Mesenchymal stem cell (in vitro differentiated cells and primary cell): ENCODE measurements at places on chromosomes 5 and 9.

DNA sequence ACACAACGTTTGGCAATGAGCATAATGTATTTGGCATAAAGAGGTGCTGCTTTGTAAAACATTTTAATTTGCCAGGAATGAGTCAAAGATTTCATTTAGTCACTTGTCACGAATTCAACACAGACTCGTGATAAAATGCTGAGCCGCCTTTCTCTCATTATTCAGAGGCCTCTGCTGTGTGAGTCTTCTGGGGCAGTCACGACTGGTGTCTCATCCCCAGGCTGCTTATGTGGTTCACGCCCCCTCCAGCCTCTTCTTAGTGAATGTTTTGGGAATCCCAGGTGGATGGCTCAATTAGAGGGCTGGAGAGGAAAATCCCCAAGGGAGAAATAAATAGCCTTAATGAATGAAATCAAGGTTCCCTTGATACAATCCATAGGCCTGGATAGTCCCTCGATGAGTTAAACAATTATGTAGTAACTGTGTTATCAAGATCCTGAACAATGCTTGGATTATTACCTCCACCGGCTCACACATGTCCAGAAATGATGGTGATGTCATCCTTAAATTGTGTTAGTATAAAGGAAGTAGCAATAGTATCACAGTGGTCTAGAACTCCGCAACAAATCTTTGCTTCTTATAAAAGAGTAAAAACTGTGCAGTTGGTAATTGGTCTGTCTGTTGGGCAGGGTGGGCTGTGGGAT is 192.1 kb upstream of the ADAMTS16 start:
- DNase-seq: no peak

GRCh38 chr5:55470282-55470681 is 64.5 kb downstream of the PLPP1 start:
- no peak for DNase-seq

- no peak for DNase-seq
Measured at GRCh38 chr9:76529653-76530052, 70.7 kb downstream of the GCNT1 start.

DNA sequence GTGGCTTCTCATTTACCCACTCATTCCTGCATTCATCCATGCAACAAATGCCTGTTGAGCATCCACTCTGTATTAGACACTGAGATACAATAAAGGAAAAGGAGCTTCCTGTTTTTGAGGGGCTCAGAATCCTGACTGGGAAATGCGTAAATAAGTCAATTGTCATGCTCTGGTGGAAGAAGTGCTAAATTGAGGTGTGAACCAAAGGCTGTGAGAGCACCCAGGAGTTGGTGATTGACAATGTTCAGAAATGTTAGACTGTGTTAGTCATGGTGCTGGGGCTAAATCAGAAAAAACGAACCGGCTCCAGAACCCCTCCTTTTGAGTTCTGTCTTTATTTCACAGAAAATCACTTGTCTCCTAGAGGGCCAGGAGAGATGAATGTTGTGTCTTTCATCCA is 558.6 kb upstream of the SGCD start:
- no peak for DNase-seq

GRCh38 chr9:131253891-131254491 is 22.3 kb downstream of the FAM78A start:
- peak; percentile 68 for DNase-seq

DNA sequence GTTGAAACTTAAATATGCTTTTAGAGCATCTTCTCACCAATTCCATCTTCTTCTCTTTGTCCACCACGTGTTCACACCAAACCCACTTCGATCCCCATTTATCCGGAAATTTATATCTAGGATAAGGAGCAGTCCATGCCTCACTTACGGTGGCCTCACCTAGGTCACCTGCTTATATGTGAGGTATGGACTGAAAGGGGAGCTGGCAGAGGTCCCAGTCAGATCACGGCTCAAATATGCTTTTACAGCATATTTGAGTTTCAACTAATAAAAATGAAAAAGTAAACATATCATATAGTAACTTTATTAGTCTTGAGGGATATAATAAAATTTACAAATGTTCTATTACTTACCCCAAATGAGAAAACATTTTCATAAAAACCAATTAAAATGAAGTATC is 508.4 kb downstream of the CDH18 start:
- no peak for DNase-seq

DNA sequence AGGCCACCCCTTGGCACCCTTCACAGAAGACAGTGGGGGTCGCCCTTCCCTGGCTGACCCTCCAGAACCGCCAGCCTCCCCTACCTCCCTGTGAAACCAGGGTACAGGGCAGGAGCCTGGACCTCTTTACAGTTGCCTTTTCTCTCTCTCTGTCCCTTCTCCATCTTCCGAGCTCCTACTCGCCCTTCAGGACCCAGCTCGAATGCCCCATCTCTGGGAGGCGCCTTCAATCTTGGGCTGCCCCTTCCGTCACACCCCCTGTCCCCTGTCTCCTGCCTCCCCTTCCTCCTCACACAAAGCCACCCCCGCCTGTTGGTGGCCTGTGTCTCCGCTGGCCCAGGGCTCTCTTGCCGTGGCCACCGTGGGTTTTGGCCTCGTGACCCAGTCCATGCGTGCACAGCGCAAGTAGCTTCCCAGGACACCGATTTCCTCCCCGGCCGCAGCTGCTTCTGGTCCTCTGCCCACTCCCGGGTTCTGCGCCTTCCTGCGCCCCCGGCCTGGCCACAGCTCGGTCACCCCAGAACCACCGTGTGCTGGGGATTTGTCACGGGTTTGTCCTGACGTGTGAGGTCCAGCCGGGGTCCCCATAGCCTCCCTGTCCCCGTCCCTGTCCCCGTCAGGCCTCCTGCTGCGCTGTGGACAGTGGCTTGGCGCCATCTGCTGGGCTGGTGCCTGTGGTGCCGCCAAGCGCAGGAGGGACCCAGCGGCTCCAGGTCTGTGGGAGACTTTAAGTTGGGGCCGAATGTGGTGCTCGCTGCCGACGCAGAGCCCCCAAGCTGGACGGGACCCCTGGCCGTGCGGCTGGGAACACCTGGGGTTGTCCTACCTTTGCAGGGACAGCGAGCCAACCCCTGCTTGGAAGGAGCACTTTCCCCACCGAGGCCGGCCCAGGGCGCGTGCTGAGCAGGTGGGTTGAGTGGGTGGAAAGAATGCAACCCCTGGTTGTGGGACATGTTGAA is 4.0 kb upstream of the TMEM250 start:
- peak; percentile 56 for DNase-seq

DNA sequence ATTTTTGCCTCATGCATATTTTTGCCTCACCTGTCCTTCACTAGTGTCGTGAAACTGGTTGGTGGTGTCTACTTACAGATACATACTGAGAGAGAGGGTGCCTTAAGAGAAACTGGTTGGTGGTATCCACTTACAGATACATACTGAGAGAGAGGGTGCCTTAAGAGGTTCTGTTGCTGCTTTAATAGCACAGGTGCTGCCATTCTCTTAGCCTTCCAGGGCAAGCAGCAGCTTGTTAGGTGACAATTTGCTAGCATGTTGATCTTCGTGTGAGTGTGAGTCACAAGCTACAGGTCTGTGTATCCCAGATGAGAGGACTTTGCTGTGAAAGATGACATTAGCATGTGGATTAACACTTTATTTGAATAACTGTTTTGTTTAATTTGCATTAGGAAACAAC is 1.4 kb downstream of the PTTG1 start:
- DNase-seq: no peak

DNA sequence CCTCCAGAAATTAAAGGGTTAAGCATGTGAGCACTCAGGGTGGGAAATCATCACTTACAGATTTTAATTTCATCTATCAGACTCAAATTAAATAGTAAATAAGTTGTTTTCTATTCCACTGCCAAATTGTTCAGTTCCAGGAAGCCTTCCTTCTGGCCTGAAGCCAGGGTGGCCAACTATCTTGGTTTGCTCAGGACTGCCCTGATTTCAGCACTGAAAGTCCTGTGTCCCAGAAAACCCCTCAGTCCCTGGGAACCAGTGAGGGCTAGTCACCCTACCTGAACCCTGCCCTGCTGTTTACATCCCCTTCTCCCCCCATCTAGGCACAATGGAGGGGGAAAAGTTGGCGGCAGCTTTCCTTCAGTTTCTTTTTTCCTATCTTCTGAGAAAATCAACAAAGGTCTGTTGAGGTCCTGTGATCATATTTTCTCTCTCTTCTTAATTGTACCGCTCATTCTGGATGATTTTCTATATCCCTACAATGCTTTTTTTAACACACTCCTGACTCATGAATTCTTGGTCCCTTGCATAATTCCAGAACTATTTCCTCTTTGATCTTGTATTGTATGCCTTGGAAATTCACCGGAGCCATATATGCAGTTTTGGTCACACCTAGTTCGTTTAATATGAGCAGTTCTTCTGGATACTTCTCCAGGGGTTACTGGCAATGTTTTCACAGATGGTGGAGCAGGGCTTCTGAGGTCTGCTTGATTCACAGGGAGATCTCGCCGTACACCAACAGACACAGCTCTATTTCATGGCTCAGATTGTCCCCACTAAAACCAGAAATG is 103.8 kb downstream of the MAP1B start:
- DNase-seq: peak; percentile 68

DNA sequence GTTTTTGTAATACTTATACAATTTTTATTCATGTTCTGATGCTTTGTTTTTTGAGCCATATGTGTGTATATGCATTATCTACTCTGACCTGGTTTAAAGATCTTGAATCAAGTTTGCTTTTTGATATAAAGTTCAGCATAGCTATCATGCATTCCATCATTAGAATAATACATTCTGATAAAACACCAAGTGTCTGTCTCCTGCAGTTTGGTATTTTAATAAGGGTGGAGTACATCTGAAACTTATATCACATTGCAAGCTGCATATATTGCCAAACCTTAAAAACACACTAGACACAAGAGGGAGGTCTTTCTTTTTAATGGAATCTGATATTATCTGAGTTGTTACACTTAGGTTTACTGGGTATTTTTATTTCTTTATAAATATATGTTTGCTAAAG is 102.8 kb upstream of the ADAMTSL1 start:
- no peak for DNase-seq

DNA sequence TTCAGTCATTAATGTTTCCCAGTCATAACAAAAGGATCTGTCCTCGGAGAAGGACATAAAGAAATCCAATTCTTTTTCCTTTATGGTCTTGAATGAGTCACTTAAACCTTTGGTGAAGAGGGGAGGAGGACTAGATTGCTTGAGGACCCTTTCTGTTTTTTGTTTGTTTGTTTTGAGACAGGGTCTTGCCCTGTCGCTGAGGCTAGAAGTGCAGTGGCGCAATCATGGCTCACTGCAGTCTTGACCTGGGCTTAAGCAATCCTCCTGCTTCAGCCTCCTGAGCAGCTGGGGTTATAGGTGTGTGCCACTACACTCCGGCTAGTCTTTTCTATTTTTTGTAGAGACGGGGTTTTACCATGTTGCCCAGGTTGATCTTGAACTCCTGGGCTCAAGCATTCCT is 12.3 kb downstream of the TIGD6 start:
- peak; percentile 25 for DNase-seq

GRCh38 chr9:89549031-89549644 is 51.2 kb upstream of the SEMA4D start:
- peak; percentile 69 for DNase-seq

- DNase-seq: peak; percentile 30
Measured at GRCh38 chr5:157744051-157745011, 819 bp downstream of the LSM11 start.
